ENCODE measurements at places on chromosomes 12 and 14. TPM values are rescaled to one million over a fixed set of nuclear protein-coding genes. Genes with fewer than 3 reads are reported as not detected.

The BBOF1 gene
- total RNA-seq = 1.2 TPM

DNA sequence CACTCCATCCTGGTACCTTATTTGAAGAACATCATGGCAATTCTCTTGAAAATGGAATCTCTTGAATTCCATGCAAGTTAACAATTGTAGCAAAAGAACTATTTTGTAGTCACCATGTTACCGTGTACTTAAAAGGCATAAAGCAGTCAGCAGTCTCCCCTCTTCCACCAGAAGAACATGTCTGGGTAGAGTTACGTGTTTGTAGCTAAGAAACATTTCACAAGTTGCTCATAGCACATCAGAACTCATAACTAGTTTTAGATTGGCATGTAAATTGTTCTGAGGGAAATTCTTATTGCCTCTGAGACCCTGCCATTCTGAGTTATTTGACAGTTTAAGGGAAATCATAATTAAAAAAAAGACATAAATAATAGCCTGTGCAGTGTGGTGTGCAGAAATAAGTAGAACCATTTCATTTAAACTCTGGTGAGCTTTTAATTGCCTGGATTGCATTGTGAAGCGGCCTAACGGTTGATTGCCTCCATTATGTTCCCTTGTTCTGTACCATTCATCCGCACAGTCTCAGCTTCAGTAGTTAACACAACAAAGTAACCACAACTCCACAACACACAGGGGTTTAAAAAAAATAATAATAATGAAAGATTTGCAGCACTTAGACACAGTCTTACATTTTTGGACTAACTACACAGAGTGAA lies 2.6 kb downstream of the LMO3 start:
- peaks cover 33% of the 10 kb centered on the region for H3K27me3 ChIP-seq
- no peaks in the 10 kb centered on the region for H3K4me1 ChIP-seq
- H3K27ac ChIP-seq = no peak overlapping the region
- no peak overlapping the region for H3K4me3 ChIP-seq
- no peak for DNase-seq

DNA sequence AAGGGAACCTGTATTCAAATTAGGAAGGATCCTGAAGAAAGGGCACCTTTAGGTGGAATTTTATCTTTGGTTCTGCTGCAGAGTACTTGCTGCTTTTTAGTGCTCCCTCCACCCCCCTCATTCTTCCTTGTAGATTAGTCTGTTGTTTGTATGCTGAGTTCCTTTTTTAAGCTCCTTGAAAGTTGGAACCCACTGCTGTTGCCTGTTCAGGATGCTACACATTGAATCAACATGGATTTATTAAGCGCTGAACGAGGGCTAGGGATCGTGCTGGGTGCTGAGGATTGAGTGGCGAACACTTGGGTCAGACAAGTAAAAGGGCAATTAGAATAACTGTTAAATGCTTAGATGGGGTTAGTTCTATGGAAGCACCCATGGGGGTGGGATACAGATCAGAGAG lies 884 bp upstream of the AMN1 start:
- no peaks in the 10 kb centered on the region for H3K27me3 ChIP-seq
- H3K36me3 ChIP-seq = peaks cover 28% of the 10 kb centered on the region
- H3K4me3 ChIP-seq = peak overlapping the region; percentile 95
- DNase-seq = no peak

The KRT73 gene
- total RNA-seq = not detected

DNA sequence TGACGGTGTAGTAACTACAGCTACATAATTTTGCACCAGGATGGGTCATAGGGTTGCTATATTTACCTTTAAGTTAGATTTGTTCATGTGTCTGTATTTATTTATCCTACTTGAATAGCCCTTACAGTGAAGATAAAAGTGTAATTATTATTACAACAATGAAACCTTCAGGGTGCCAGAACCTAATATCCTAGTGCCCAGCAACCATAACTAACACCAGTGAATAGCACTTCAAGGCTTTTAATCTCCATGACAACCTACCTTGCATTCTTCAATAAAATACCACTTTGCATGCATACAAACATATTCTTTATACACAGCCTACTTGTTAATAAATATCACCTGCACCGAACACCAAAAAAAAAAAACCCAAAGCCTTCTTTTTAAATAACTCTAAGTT lies 58.7 kb upstream of the G2E3 start:
- H3K27ac ChIP-seq = no peak overlapping the region
- DNase-seq = no peak
- H3K4me1 ChIP-seq = no peaks in the 10 kb centered on the region
- H3K36me3 ChIP-seq = no peaks in the 10 kb centered on the region
- no peak overlapping the region for H3K4me3 ChIP-seq
- H3K27me3 ChIP-seq = peaks cover 3% of the 10 kb centered on the region

DNA sequence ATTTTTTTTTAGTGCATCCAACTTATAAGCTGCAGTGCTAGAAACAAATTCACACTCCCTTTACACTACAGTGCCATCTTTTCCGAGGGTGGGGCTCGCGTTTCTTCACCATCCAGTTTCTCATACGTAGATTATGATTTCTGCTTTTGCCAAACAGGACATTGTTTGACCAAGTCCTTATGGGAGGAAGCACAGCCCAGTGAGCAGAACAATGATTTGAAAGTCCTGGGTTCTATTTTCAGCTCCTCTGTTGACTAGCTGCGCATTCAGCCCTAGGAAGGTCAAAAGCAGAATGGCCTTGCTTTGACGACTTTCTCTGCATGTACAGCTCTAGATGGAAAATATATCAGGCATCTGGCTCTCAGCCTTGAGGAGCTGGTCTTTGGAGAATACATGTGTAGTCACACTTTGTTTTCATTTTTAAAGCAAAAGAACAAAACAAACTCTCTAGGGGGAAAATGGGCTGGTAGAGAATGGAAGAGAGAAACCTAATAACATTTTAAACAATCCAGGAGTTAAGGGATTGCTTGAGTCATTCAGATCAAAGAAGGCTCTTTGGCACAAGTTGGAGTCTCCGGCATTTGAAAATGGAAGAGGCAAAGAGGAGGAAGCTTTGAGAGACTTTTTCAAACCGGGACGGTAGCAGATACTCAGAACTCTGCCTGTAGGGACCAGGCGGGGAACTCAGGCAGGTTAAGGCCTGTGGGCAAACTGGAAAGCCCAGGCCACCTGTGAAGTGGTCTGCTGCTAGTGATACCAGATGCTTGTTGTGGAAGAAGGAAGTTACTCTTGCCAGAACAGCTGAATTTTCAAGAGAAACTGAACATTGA lies 257.3 kb upstream of the PLEKHG7 start:
- H3K4me3 ChIP-seq = no peak overlapping the region
- no peaks in the 10 kb centered on the region for H3K27me3 ChIP-seq
- DNase-seq = no peak
- no peaks in the 10 kb centered on the region for H3K36me3 ChIP-seq
- no peak overlapping the region for H3K27ac ChIP-seq

GRCh38 chr12:132065609-132066344 lies 78.3 kb downstream of the DDX51 start:
- H3K36me3 ChIP-seq = peaks cover 24% of the 10 kb centered on the region
- no peak for DNase-seq
- H3K27me3 ChIP-seq = no peaks in the 10 kb centered on the region
- peak overlapping the region; percentile 81 for H3K27ac ChIP-seq

- DNase-seq = peak; percentile 45
- peak overlapping the region; percentile 41 for H3K4me3 ChIP-seq
- peaks cover 19% of the 10 kb centered on the region for H3K27me3 ChIP-seq
- H3K4me1 ChIP-seq = peaks cover 3% of the 10 kb centered on the region
- H3K27ac ChIP-seq = no peak overlapping the region
- H3K36me3 ChIP-seq = no peaks in the 10 kb centered on the region
Observed at GRCh38 chr14:21711360-21711961, 37.8 kb upstream of the OR4E1 start.

The GDF3 gene
- not detected for total RNA-seq

The PLEKHH1 gene
- total RNA-seq = 6.7 TPM

Data from activated CD8-positive, alpha-beta T cell treated with anti-CD3 and anti-CD28 coated beads for 36 hours (primary cell).